Mesothelial cell of epicardium (in vitro differentiated cells): ENCODE measurements at places on chromosomes 2 and 18. TPM values are rescaled to one million over a fixed set of nuclear protein-coding genes. Genes with fewer than 3 reads are reported as not detected.

DNA sequence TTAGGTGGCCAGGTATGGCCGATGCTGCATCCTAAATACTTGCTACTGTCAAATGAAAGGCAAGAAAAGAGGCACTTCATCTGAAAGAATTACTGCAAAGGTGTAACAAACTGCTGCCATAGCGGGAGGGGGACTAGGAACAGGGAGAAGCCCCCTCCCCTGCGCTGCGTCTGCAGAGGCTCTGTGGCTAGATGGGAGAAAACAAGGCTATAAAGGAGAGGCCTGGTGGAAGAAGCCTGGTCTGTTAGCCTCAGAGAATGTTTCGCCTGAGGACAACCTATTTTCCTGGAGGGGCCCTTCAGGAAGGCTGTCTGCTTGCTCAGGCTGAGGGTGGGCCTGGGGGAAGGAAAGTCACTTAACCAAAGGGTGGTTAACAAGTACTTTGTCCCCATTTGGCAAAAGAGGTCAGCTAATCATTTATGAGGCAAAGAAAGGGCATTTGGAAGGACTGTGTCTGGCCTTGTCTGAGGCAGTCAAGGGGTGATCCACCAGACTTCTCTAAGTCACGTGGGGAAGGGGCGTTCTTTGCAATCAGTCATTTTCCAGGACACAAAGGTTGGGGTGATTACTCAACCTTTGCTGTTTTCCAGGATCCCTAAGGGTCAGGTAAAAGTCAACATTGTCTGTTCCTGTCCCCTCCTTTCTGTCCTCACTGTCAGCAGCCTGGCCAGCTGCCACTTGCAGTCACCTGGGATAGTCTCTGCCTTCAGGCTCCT is 103.0 kb upstream of the TMEM200C start:
- no peak for DNase-seq

DNA sequence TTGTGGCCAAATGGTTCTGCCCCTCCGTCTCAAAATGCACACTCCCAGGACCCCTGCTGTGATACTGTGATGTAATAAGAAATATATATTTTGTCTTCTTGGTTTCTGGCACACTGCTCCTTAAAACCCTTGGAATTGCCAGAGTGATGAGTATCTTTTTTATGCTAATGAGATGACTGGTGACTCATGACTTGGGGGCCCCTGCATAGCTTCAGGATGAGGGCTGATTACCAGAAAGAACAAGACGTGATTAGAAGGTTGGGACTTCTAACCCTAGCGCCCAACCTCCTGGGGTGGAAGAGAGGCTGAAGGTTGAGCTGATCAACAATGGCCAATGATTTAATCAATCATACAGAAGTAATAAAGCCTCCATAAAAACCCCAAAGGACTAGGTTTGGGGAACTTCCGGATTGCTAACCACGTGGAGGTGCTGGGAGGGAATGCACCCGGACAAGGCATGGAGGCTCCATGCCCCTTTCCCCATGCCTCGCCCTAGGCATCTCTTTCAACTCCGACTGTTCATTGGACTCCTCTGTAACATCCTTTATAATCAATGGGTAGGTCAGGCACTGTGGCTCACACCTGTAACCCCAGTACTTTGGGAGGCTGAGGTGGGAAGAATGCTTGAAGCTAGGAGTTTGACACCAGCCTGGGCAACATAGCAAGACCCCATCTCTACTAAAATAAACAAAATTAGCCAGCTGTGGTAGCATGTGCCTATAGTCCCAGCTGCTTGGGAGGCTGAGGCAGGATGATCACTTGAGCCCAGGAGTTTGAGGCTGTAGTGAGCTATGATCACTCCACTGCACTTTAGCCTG is 89.1 kb downstream of the HS1BP3 start:
- DNase-seq: no peak

GRCh38 chr2:238263204-238264071 is 23.6 kb upstream of the HES6 start:
- DNase-seq: peak; percentile 62

DNA sequence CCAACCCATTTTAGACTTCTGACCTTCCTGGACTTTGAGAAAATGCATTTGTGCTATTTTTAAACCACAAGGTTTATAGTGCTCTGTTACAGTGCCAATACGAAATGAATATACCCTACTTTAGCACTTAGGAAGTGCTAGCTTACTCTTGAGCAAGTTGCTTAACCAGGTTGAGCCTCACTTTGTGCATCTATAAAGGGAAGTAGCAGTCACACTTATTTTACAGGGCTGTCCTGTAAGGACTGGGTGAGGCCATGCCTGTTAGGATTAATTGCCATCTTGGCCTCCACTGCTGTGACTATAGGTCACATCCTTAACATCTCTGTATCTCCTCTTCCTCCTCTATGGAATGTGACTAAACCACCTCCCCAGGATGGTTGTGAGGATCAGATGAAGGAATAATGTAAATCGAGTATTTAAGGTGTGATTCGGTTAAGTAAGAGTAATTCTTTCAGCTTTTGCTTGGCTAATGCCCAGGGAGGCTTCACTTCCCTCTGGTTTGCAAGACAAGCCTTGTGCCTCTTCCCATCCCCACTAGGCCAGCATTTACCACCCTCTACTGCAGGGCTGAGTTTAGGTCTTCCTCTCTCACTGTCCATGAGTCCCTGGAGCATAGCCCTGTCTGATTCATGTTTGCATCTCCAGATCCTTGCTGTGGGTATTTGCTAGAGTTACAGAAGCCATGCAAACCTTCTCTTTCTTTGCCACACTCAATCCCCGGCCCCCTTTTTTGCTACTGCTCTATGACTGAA is 341.2 kb downstream of the ZNF521 start:
- DNase-seq: no peak

DNA sequence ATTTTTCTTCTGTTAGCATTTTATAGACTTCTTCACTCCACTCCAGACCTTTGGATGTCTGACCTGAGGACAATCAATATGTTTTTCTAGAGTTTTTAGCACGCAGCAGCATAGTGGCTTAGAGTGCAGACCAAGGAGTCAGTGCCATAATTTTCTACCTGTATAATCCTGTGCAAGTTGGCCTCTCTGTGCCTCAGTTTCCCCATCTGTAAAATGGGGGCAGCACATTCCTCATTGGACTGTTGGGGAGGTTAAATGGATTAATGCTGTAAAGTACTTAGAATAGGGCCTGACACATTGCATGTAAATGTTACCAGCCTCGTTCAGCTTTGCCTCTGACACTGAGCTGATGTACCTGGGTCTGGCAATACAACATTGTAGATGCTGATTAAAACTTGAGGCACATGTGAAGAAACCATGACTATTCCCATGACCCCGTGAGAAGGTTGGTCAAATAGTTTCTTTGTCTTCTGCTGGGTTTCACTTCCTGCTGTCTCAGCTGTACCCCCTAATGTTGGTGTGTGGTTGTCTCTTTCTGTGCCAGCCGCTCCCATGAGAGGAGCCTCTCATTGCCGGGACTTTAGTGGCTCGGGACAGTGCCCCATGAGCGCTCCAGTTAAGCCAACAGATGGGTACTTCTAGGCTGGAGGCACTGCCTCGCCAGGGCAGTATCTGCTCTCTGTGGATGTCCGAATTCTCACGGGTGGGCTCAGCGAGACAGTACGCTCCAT is 125.3 kb downstream of the SH3RF3 start:
- DNase-seq: peak; percentile 19

DNA sequence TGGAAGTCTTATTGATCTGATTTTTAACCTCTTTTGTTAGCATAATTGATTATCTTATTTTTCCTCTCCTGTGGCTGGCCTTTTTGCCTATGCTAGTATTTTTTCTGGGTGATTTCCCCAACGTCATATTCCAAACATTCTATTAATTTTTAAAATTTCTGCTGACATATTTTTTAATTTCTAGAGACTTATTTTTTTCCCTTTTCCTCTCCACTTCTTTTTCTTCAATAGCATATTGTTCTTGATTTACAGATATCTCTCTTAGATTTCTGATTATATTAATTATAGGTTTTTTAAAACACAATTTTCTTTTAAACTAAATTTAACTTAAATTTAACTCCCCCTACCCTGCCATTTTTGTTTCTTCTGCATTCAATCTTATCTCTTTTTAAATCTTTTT is 47.2 kb upstream of the NR4A2 start:
- no peak for DNase-seq

- DNase-seq: no peak
Observed at GRCh38 chr18:36772241-36772723, 56.5 kb downstream of the TPGS2 start.

GRCh38 chr2:226330206-226330605 is 469.4 kb downstream of the IRS1 start:
- DNase-seq: no peak

Gene CREG2
- 0.20 to 0.88 TPM (median 0.42 TPM) in 3 replicates for total RNA-seq

Gene STK17B
- total RNA-seq: 35.2 to 36.5 TPM (median 35.6 TPM) in 3 replicates

Gene RESP18
- not detected in 3 replicates for total RNA-seq

Gene GALR1
- total RNA-seq: not detected in 3 replicates

Gene TSGA10
- total RNA-seq: 10.5 to 11.3 TPM (median 11.3 TPM) in 3 replicates

Gene TDRD15
- total RNA-seq: not detected in 3 replicates
